ENCODE measurements at places on chromosomes 16 and 17. TPM values are rescaled to one million over a fixed set of nuclear protein-coding genes. Genes with fewer than 3 reads are reported as not detected.

GRCh38 chr17:7240375-7240774 is 1.1 kb upstream of the PHF23 start:
- DNase-seq = no peak

Gene AANAT
- not detected for total RNA-seq

DNA sequence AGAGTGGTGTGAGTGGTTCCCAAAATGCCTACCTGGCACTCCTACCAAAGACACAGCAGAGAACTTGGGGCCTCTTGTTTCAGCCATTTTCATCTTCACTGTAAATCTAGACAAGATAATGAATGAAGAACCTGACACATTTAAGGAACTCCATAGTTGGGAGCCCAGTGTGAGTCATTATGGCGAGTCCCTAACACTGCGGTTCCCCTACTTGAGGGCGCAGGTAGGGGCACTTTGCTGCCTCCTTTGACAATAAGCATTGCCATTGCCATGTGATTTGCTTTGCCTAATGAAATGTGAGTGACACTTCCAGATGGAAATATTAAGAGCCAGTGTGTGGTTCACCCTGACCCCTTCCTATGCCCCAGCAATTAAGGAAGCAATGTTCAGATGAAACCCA is 517.6 kb downstream of the MAF start:
- DNase-seq = no peak

Gene TBX21
- total RNA-seq = 0.65 TPM

DNA sequence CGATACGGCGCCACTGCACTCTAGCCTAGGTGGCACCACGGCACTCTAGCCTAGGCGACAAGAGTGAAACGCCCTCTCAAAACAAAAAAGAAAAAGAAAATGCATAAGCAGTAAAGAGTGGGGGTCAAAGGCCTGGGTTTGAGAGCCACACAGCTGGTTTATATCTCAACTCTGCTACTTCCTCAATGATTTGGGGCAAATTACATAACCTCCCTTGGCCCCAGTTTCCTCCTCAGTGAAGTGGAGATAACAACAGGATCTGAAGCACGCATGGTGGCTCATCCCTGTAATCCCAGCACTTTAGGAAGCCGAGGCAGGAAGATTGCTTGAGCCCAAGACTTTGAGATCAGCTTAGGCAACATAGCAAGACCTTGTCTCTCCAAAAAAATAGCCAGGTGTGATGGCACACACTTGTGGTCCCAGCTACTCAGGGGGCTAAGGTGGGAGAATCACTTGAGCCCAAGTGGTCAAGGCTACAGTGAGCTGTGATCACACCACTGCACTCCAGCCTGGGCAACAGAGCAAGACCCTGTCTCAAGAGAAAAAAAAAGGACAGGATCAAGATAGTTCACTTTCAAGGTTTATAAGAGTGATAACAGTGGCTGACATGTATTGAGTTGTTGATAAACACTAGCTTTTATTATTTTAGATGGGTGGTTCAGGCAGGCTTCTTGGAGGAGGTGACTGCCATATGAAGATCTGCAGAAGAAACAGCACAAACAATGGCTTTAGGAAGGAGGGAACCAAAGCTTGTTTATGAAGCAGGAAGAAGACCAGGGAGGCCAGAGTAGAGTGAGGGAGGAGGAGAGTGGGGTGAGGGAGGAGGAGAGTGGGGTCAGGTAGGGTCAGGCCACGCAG is 8.5 kb upstream of the COG1 start:
- no peak for DNase-seq

Gene DHRS7C
- not detected for total RNA-seq

GRCh38 chr16:29656688-29657523 is 6.1 kb upstream of the SPN start:
- DNase-seq = no peak

Gene VAMP2
- total RNA-seq = 66.7 TPM

DNA sequence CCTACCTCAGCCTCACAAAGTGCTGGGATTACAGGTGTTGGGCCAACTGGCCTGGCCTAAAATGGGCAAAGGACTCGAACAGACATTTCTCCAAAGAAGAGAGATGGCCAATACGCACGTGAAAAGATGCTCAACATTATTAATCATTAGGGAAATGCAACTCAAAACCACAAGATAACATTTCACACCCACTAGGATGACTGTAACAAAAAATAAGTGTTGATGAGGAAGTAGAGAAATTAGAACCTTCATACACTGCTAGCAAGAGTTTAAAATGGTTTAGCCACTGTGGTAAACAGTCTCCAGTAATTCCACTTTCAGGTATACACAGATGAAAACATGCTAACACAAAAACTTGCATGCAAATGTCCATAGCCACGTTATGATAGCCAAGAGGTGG is 5.7 kb downstream of the TMED6 start:
- no peak for DNase-seq

DNA sequence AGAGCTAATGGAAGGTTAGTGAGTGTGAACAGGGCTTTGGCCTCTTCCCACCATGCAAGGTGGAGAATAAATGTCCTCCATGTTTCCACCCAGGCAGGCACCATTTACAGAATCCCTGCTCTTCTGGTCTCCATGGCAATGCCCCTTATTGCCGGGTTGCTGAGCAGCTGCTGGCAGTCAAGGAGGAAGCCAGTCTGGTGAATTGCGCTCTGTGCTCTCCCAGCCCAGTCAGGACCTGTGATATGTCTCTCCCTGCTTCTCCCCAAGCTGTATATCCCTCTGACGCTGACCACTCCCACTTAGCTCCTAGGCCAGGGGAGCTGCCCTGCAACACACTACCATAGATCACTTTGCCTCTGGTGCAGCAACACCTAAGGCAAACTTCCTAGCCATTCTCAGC is 402.1 kb upstream of the ERCC4 start:
- DNase-seq = no peak

DNA sequence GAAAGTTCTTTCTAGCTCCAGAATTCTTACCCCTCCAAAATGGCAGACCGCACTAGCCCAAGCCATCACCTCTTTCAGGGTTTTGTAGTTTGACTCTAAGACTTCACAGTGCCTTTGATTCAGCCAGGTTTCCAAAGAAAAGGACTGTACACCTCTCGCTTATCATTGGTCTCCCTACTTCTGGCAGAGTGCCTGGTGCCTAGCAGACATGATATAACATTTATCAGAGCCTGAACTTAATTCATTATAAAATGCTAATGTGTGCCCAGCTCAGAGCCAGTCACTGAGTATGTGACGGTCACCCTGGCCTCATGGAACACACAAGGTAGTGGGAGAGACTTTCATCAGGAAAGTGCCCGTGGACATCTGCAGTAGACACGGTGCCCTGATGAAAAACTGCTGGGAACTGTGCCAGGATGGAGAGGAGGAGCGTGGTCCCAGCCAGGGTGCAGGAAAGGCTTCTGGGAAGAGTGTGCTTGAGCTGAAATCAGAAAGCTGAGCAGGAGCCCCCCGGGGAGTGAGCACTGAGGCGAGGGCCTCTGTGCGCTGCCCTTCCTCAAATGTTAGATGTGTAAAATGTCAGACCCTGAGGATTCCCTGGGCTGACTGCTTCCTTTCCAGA is 34.3 kb upstream of the LGALS9 start:
- DNase-seq = peak; percentile 74

DNA sequence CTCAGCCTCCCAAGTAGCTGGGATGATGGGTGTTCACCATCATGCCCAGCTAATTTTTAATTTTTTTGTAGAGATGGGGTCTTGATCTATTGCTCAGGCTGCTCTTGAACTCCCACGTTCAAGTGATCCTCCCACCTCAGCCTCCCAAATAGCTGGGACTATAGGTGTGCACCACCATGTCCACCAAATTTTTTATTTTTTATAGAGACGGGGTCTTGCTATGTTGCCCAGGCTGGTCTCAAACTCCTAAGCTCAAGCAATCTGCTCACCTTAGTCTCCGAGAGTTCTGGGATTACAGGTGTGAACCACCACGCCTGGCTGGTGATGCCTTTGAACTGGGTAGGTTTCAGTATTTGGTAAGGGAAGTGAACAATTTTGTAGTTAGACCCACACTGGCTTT is 30.1 kb downstream of the FA2H start:
- DNase-seq = peak; percentile 13

Gene ZNF205
- 7.6 TPM for total RNA-seq

Gene TBC1D16
- total RNA-seq = 38.9 TPM

- no peak for DNase-seq
Observed at GRCh38 chr17:39027455-39028035, 60.3 kb upstream of the FBXO47 start.

DNA sequence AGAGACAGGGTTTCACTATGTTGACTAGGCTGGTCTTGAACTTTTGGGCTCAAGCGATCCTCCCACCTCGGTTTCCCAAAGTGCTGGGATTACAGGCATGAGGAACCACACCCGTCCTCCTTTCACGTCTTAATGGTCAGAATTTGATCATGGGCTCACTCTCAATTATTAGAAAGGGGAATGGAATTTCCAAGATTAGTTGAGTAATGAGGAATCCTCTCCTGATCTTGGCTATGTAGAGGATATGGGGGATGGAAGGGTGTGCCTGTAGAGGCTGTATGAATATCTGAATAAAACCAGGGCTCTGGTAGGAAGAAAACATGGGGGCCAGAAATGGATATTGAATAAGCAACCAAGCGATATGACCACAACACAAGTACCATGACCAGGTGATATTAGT is 25.9 kb upstream of the SMURF2 start:
- DNase-seq = no peak

DNA sequence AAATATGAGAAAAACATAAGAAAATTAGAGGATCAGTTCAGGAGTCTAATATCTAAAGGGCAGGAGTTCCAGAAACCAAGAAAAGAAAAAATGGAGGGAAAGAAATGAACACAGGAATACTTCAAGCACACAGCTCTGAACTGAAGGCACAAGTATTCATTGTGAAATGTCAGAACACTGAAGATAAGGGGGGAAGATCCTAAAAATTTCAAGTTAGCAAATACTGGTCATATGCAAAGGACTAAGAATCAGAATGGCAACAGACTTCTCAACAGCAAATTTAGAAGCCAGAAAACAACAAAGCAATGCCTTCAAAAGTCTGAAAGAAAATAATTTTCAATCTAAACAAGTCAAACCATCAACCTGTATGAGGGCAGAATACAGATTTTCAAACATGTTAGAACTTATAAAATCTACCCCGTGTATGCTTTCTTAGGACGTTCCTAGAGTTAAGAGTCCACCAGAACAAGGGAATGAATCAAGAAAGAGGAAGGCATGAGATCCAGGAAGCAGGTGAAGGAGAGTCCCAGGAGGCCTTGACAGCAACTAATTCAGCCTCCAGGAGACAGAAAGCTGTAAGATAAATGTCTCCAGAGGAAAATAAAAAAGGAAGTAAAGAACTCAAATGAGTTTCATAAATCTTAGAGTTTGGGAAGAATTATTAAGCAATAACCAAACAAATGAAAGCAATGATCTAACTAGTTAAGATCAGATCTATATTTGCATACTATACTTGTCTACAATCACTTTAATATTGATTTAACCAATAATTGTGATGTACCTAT is 2.8 kb downstream of the BRD7 start:
- no peak for DNase-seq

Gene ANKFN1
- 4.4 TPM for total RNA-seq

DNA sequence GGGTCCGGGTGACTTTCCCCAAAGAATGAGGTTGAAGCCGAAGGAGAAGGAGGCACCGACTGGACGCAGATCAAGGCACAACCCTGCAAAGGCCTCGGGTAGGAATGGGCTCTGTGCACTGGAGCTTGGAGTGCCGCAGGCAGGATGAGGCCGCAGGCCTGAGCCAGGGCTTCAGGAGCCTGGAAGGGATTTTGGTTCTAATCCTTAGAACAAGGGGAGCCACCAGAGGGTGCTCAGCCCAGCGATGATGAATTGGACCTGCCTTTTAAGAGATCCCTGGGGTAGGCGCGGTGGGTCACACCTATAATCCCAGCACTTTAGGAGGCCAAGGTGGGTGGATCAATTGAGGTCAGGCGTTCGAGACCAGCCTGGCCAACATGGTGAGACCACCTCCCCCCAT is 8.1 kb downstream of the CIBAR2 start:
- DNase-seq = no peak

Data from posterior vena cava (tissue), 2 donors.